Caki2 (cell line): ENCODE measurements at places on chromosomes 5 and 9.

- no peak for DNase-seq
Observed at GRCh38 chr5:7320701-7321301, 75.1 kb upstream of the ADCY2 start.

- no peak for DNase-seq
Observed at GRCh38 chr9:129183495-129184218, 5.6 kb upstream of the IER5L start.

- DNase-seq = no peak
Observed at GRCh38 chr9:115138151-115138550, 20.2 kb upstream of the TNC start.

GRCh38 chr5:56985936-56986625 lies 34.2 kb upstream of the MIER3 start:
- no peak for DNase-seq

DNA sequence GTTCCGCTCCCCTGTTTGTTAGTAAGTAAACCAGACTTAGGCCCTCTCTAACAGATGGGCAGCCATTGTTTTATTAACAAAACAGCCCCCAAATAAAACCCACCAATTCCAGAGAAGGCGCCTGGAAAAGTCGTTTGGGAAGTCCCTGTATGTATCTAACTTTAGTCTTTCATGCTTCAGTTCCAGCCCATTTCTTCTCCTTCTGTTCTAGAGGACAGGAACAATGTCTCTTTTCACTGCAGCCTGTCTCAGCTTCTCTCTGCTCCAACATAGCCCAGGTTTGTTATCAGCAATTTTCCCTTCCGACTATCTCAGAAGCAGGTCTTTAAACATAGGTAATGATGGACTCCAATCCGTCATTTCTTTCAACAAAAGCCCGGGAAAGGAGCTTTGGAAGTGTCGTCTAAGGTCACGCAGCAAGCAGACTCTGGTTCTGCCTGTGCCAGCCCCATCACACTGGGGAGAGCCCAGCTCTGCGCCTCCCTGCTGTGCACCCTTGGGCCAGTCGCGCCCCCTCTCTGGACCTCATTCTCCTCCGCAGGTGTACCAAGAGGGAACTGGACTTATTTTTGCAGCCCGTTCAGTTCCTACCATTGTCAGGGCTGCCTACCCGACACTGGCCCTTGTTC lies 9.6 kb upstream of the AKNA start:
- DNase-seq = no peak

GRCh38 chr5:106307265-106307664 lies 1363.5 kb downstream of the EFNA5 start:
- DNase-seq = no peak

GRCh38 chr9:14315875-14316601 lies 2.1 kb upstream of the NFIB start:
- peak; percentile 83 for DNase-seq

DNA sequence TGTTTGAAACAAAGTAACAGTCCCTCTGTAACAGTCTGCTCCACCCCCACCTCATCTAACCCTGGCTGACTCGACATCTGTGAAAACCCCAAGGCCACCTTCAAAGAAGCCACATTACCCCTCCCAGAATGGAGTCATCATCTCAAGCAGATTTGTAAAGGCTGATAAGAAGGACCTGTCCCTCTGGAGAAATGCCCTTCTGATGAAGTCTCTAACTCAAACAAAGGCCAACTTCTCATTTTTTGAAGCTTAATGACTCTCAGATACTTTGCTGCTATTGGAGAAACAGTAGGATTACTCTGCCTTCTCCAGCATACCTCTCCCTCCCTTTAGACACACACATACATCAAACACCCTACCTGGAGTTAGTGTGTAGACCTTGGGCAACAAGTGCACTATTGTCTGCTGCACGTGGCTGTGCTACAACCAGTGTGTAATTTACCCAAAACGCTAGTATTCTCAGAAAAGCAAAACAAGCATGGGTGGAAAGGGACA lies 5.3 kb upstream of the SUSD1 start:
- DNase-seq = peak; percentile 27

- DNase-seq = no peak
Observed at GRCh38 chr5:69432412-69433206, 17.7 kb downstream of the MARVELD2 start.

- no peak for DNase-seq
Observed at GRCh38 chr5:17129093-17129849, 88.2 kb upstream of the BASP1 start.

DNA sequence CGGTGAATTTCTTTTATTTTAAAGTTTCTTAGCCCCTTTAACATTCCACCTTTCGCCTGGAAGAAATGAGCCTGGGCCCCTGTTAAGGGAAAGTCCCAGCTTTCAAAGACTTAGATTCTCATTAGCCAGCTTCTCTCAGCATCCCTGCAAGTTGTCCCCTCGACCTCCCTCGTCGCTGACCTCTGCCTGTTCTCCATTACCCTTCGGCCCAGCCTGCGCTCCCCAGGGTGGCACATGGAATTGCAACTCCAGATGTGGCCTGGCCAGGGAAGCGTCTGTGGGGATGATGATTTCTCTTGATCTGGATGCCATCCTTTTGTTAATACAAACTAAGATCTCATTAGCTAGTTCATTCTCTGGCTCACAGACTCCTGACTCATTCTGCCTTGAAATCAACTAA lies 43.4 kb upstream of the FANCC start:
- no peak for DNase-seq

GRCh38 chr9:65458992-65459391 lies 174.0 kb upstream of the FOXD4L5 start:
- no peak for DNase-seq

DNA sequence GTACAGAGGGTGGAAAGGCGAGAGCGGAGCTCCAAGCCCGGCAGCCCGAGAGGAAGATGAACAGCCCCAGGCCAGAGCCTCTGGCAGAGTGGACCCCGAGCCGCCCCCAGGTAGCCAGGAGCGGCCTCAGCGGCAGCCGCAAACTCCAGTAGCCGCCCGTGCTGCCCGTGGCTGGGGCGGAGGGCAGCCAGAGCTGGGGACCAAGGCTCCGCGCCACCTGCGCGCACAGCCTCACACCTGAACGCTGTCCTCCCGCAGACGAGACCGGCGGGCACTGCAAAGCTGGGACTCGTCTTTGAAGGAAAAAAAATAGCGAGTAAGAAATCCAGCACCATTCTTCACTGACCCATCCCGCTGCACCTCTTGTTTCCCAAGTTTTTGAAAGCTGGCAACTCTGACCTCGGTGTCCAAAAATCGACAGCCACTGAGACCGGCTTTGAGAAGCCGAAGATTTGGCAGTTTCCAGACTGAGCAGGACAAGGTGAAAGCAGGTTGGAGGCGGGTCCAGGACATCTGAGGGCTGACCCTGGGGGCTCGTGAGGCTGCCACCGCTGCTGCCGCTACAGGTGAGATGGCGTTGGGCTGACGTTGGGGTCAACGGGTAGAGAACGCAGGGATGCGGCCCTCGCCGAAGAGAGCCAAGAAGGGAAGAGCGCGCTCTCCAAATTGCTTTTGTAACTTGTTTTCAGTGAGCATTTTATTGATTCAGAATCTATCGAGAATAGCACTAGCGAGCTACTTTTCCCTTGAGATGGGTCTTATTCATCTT lies at the start of gene PTGER4:
Gene PTGER4, plus strand, starts transcription at position 3 of the 769 bp plus-strand sequence. CDS start 1,079 bp downstream, outside the sequence.
- DNase-seq = peak; percentile 16

DNA sequence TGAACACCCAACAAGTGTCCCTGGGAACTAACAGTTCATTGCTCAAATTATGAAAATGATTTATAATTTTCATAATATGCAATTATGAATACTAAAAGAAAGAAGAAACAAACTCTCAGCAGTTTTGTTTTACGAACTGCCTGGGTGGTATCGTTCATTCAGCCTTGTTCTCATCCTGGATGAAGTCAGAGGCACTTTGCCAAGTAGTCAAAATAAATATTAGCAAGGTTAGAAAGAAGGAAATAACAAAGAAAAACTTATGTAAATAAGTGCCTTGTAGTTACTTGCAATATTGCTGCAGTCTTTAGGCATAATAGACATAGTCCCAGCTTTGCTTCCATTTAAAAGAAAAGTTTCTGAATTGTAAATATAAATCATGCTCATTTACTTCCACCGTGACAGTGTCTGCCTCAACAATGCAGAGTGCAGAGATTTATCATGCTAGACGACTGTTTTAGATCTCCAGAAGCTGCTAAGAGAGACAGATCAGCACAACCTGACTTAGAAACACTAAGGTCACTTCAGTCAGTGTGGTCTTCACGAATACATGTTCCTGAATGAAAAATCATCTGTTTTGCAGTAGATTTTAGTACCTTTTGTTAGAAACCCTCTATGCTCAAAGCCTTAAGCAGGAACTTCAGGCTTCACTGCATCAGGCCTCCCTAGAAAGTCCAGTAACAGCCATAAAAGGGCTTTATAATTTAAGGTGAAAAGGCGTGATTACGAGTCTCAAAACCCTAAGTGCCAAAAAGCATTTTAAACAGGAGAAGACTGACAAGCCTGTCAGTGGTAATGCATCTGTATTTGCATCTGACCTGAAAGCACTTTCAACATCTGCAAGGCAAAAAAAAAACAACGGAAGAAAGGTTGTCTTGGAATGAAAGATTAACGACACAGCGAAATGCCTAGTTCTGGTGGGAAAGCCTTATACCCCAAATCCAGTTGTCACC lies 92.1 kb downstream of the TMEM167A start:
- DNase-seq = no peak

DNA sequence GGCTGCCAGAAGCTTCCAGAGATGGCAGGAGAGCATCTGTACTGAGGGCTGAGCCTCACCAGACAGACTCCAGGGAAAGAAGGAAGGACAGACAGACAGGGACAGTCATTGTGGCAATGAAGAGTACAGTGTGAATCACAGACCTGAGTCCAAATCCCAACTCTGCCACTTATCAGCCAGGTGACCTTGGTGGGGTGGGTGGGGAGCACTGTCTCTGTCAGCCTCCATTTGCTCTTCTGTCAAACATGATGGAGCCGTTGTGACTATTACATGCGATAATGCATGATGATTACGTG lies 85.9 kb upstream of the FSTL4 start:
- DNase-seq = no peak

- DNase-seq = no peak
Observed at GRCh38 chr9:117491491-117491890, 76.6 kb upstream of the ASTN2 start.

GRCh38 chr9:95991326-95991725 lies 115.8 kb downstream of the ERCC6L2 start:
- DNase-seq = no peak

GRCh38 chr9:79673614-79674013 lies 101.8 kb downstream of the TLE4 start:
- DNase-seq = no peak

DNA sequence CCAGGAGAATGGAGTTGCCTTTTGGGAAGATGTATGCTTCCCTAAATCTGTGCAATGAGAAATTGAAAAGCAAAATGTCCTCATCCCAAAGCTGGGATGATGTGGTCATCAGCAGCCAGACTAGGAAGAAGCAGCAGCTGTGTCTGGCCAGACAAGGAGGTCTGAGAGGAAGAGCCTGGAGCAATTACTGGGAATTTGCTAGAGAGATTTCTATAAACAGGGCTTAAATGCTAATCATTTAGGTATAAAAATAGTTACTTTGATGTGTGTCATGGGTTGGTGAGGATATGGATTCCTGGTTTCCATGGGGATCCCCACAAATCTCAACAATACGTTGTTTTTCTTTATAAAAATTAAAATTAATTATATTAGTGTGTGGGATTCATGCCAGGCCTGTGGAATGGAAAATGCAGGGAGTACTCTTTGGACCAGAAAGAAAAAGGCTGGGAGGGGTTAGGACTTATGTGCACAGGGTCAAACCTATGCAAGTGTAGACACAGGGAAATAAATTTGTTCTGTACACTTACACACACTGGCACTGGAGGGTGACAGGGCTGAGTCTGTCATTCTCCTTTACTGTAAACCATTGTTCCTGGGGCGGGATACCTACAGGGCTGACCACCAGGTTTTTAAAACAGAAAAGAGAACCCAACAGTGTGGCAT lies 58.7 kb upstream of the TRPC7 start:
- no peak for DNase-seq

DNA sequence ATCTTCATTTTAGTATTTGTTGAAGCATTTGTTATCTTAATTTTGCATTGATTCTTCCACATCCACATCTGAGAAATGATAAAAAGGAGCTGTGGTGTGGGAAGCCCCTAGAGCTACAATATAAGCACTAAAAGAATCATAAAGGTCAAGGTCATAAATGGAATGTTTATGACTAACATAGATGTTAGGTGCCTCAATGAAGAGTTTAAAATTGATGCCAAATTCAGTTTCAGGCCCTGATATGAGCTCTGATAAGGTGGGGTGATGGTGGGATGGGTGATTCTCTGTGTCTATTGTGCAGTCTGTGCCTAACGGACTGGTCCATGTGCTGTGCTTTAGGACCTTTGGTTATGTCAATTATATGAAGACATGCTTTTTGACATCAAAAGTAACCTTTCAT lies 61.2 kb upstream of the CAMK4 start:
- DNase-seq = no peak

DNA sequence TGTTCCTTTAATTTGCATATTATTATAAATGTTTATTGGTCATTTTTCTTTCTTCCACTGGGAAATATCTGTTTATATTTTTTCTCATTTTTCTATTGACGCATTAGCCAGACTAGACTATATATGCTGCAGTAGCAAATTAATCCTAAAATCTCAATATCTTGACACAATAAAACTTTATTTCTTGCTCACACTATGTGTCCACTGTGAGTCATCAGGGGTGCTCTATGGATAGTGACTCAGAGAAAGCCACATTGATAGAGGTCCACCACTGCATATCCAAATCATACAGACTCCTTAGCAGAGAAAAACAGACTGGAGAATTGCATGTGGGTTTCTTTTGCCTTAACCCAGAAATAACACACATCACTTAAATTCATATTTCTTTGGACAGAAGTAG lies 20.8 kb downstream of the OR1L3 start:
- DNase-seq = no peak

- DNase-seq = no peak
Observed at GRCh38 chr5:111585291-111585690, 73.0 kb upstream of the STARD4 start.

- DNase-seq = no peak
Observed at GRCh38 chr9:17436854-17437253, 142.0 kb upstream of the SH3GL2 start.

- no peak for DNase-seq
Observed at GRCh38 chr9:124263800-124264426, 6.2 kb downstream of the NEK6 start.

DNA sequence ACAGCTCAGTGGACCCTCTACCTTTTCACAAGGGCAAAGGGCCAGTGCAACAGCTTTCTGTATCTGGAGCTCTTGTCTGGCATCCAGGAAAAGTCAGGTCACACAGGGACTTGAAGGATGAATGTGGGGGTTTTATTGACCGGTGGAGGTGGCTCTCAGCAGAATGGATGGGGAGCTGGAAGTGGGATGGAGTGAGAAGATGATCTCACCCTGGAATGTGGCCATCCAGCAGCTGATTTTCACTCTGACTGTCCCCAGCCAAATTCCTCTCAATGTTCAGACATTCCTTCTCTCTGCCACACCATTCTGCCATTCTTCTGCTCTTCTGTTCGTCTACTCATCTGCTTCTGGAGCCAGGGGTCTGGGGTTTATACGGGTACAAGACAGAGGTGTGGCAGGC lies 1119.9 kb downstream of the TAF11L14 start:
- DNase-seq = no peak
